Cardiac fibroblast (primary cell): ENCODE measurements at places on chromosomes 3 and 15.

DNA sequence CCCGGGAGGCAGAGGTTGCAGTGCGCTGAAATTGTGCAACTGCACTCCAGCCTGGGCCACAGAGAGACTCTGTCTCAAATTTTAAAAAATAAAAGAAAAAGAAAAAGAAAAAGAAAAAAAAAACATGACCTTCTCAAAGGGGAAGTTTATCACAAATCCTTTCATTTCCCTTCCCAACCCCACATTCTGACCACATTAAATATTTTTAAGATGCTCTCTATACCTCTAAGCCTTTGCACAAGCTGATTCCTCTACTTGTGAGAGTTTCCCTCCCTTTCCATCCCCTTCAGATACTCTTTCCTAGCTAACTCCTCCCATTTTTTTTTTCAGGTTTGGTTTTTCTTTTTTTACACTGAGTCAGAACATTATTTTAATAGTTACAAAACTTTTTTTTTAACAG lies 4.0 kb downstream of the HIGD1A start:
- DNase-seq, result no peak

DNA sequence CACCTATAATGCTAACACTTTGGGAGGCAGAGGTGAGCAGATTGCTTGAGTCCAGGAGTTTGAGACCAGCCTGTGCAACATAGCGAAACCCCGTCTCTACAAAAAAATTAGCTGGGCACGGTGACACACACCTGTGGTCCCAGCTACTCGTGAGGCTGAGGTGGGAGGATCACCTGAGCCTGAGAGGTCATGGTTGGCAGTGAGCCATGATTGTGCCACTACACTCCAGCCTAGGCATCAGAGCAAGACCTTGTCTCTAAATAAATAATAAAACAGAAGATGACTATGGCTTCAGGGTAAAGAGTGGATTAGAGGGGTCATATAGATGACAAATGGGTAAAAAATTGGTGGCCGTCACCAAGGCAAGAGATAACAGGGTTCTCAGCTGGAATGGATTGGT lies 3.1 kb downstream of the SLC25A38 start:
- no peak for DNase-seq

- peak; percentile 31 for DNase-seq
Observed at GRCh38 chr3:151318313-151318712, 1.7 kb upstream of the GPR87 start.

- DNase-seq, result peak; percentile 14
Observed at GRCh38 chr3:71956069-71956340, 171.1 kb upstream of the PROK2 start.

DNA sequence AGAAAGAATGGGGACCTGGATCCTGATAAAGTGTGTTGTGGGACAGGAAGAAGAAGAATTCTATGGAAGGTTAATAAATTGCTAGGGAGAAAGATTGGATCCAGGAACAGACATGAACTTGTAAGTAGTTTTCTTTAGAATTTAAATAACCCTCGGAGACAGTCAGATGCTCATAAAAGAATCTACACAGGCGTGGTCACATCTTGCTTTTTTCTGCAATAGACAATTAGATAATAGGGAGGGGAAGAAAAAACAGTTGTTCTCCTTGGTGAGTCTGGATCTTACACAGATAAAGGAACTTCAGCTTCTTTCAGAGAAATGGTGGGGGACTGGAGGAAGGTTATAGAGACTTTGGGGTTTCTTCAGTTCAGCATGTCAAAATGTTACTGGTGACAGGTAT lies 232.6 kb downstream of the ALCAM start:
- no peak for DNase-seq

- no peak for DNase-seq
Observed at GRCh38 chr3:127819086-127819485, 3.2 kb downstream of the MGLL start.

DNA sequence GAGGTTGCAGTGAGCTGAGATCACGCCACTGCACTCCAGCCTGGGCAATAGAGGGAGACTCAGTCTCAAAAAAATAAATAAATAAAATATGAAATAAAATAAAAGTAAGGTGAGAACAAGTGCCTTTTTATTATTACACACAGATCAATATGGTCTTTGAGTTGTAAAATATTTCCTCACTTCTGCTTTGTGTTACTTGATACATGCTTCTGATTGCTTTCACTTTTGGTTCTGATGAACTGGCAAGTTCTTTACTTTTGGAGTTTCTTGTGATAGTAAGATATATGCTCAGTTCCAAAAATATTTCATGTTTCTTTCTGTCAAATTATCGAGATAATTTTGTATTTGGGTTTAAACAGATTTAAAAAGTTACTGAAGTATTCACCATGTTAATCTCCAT lies 16.6 kb upstream of the GYG1 start:
- peak; percentile 13 for DNase-seq

DNA sequence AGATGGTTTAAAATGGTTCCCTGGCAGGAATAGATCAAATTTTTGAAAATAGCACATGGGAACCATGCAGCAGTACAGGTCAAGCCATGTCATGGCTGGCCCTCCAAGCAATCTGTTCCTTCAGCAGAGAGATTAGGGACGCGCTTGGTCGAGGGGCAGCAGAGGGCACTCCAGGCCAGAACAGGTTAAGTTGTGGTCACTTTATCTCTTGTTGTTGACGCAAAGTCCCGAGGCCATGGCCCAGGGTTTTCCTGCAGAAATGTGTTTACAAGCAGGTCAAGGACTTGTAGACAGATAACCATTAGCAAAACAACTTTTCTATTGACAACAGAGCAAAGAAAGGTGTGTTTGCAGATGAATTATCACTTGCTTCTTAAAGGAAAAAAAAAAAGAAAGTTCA lies 570.0 kb upstream of the NR2F2 start:
- DNase-seq, result peak; percentile 17

DNA sequence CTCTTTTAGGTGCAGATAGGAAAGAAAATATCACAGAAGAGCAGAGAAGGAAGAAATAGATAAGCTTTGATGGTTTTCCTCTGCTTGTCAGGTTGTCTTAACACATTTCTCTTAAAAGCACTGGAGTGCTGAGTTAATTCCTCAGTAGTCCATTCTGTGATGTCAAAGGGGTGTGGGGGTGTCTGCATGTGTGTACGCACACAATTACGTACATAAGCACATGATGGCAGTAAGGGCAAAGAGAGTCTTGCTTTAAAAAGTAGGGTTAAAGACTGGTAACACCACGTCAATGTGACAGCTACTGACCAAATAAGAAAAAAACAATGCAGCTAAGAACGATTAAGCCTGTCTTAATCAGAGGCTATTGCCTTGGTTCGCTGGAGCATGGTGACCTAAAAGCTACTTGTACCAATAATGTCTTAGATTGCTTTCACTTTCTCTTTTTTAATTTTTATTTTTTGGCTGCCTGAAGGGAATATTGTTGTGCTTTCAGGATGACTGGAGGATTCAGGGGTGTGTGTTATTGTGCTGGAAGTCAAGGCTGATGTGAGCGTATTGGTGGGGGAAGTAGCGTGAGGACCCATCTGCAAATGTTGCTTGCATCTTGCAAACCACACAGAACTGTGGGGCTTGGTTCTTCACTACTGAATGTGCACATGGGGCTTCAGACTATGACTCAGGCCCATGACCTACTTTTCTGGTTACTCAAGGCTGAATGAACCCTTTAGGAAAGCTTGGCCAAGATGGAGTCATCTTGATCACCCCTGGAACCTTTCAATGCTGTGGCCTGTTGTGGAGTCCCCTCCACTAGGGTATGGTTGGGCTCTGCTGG lies 417.8 kb upstream of the TPM1 start:
- peak; percentile 37 for DNase-seq

GRCh38 chr3:99246010-99246654 lies 344.6 kb upstream of the DCBLD2 start:
- peak; percentile 77 for DNase-seq

GRCh38 chr3:29597376-29598008 lies 316.6 kb downstream of the RBMS3 start:
- DNase-seq, result peak; percentile 23

GRCh38 chr3:49454458-49454857 lies 15.6 kb upstream of the DAG1 start:
- DNase-seq, result peak; percentile 38

- DNase-seq, result peak; percentile 80
Observed at GRCh38 chr15:38275959-38276358, 23.3 kb downstream of the SPRED1 start.

GRCh38 chr3:5197470-5198312 lies 10.2 kb downstream of the EDEM1 start:
- DNase-seq, result peak; percentile 75
